ENCODE measurements at places on chromosomes 1 and 21. TPM values are rescaled to one million over a fixed set of nuclear protein-coding genes. Genes with fewer than 3 reads are reported as not detected.

- H3K4me1 ChIP-seq, result peaks cover 19% of the 10 kb centered on the region
- no peak overlapping the region for H3K27ac ChIP-seq
- no peak overlapping the region for H3K4me3 ChIP-seq
- no peak for DNase-seq
- no peaks in the 10 kb centered on the region for H3K27me3 ChIP-seq
- no peaks in the 10 kb centered on the region for H3K36me3 ChIP-seq
Measured at GRCh38 chr1:39269349-39269748, 64.9 kb downstream of the MACF1 start.

Gene F3
- 1.0 TPM for total RNA-seq

Gene PROK1
- total RNA-seq, result not detected

Gene PERM1
- not detected for total RNA-seq

DNA sequence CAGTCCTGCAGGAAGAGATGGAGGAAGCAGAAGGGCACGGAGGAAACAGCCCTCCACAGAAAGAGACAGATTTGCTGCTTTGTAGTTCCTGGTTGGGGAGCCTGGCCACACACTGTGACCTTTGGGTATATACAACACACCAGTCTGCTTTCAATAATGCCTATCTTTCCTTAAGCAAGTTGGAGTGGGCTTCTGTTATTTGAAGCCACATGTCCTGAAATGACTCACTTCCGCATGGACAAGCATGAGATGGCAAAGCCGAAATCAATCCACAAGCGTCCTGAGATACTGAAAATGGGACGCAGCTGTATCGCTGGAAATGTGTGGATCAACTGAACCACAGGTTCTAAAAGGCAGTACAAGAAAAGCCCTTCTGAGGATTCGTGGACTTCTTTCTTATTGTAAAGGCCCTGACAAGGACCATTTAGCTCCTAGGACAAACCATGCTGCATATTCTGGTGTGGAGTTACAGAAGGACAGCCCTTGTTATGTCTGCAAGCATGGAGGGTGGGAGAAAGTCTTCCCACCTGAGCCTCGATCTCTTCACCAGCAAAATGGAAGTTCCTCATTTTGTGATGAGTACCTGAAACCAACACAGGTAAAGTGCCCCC lies 22.7 kb upstream of the FHAD1 start:
- no peak overlapping the region for H3K27ac ChIP-seq
- H3K36me3 ChIP-seq, result no peaks in the 10 kb centered on the region
- no peak for DNase-seq
- peaks cover 7% of the 10 kb centered on the region for H3K27me3 ChIP-seq
- no peaks in the 10 kb centered on the region for H3K4me1 ChIP-seq

- H3K27ac ChIP-seq, result no peak overlapping the region
- no peaks in the 10 kb centered on the region for H3K27me3 ChIP-seq
- DNase-seq, result no peak
Measured at GRCh38 chr1:219902951-219903350, 25.4 kb downstream of the SLC30A10 start.

- H3K4me1 ChIP-seq, result no peaks in the 10 kb centered on the region
- H3K36me3 ChIP-seq, result no peaks in the 10 kb centered on the region
- no peak overlapping the region for H3K27ac ChIP-seq
- no peak for DNase-seq
- no peaks in the 10 kb centered on the region for H3K27me3 ChIP-seq
- H3K4me3 ChIP-seq, result no peak overlapping the region
Measured at GRCh38 chr1:235397733-235398132, 30.5 kb downstream of the TBCE start.

GRCh38 chr1:234861761-234862160 lies 251.8 kb upstream of the IRF2BP2 start:
- H3K36me3 ChIP-seq, result no peaks in the 10 kb centered on the region
- peaks cover 4% of the 10 kb centered on the region for H3K4me1 ChIP-seq
- no peak for DNase-seq
- no peaks in the 10 kb centered on the region for H3K27me3 ChIP-seq
- no peak overlapping the region for H3K4me3 ChIP-seq

Gene COL16A1
- total RNA-seq, result 3.0 TPM

- H3K4me3 ChIP-seq, result no peak overlapping the region
- no peaks in the 10 kb centered on the region for H3K27me3 ChIP-seq
- H3K36me3 ChIP-seq, result no peaks in the 10 kb centered on the region
- H3K4me1 ChIP-seq, result no peaks in the 10 kb centered on the region
- no peak for DNase-seq
Measured at GRCh38 chr1:41509270-41509671, 24.8 kb upstream of the EDN2 start.

Gene CD101
- 2.0 TPM for total RNA-seq

Gene DDR2
- 6.4 TPM for total RNA-seq

DNA sequence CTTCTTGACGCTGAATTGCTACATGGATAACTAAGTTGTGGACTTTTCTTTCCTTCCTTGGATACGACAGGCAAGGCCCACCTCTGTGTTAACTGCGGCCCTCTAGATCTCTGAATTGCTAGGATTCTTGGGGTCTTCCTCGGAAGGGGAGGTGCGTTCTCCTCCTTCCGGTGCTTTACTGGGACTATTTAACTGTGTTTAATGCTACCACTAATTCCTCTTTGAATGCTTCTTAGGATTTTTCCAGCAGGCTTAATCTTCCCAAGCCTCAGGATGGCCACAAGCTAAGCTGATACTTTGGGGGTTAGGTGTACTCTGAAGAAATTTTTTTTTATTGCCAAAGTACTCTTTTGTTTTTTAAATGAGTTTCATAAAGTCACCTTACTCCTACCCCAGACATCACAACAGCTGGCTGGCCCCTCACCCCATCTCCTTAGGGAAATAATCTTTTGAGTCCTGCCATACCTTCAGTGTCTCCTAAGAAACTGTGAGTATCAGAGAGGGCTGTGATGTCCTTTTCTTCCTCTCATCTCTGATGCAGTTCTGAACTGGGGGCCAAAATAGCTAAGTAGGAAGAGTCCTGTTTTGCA lies 21.4 kb downstream of the KIRREL1 start:
- no peaks in the 10 kb centered on the region for H3K36me3 ChIP-seq
- no peaks in the 10 kb centered on the region for H3K4me1 ChIP-seq
- no peak for DNase-seq
- no peak overlapping the region for H3K27ac ChIP-seq

DNA sequence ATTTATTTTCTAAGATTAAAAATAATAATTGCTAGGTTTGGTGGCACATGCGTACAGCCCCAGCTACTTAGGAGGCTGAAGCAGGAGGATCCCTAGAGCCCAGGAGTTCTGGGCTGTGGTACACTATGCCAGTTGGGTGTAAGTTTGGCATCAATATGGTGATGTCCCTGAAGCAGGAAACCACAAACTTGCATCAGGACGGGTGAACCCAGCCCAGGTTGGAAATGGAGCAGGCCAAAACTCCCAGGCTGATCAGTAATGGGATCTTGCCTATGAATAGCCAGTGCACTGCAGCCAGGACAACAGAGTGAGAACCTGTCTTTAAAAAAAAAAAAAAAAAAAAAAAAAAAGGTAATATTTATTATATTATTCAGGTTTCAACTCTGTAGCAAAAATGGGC lies 92.4 kb upstream of the PGD start:
- H3K4me3 ChIP-seq, result no peak overlapping the region
- no peak overlapping the region for H3K27ac ChIP-seq
- no peak for DNase-seq
- no peaks in the 10 kb centered on the region for H3K27me3 ChIP-seq
- peaks cover 17% of the 10 kb centered on the region for H3K36me3 ChIP-seq
- H3K4me1 ChIP-seq, result no peaks in the 10 kb centered on the region

DNA sequence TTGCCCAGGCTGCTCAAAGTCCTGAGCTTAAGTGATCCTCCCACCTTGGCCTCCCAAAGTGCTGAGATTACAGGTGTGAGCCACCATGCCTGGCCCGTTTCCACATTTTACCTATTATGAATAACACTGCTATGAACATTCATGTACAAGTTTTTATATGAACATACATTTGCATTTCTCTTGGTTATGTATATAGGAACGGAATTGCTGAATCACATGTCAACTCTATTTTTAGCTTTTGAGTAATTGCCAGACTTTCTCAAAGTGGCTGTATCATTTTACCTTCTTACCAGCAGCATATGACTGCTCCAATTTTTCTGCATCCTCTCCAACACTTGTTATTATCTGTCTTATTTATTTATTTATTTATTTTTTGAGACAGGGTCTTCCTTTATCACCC lies 2.7 kb downstream of the SPATA21 start:
- no peaks in the 10 kb centered on the region for H3K36me3 ChIP-seq
- no peak for DNase-seq
- no peak overlapping the region for H3K27ac ChIP-seq
- no peaks in the 10 kb centered on the region for H3K27me3 ChIP-seq

Gene KCNE2
- total RNA-seq, result not detected

Gene EPHA8
- not detected for total RNA-seq

- no peaks in the 10 kb centered on the region for H3K4me1 ChIP-seq
- H3K27ac ChIP-seq, result no peak overlapping the region
- no peak overlapping the region for H3K4me3 ChIP-seq
- H3K36me3 ChIP-seq, result no peaks in the 10 kb centered on the region
- DNase-seq, result no peak
Measured at GRCh38 chr1:232398823-232399222, 231.1 kb downstream of the SIPA1L2 start.

Gene ACBD6
- 16.1 TPM for total RNA-seq

GRCh38 chr1:157173900-157174410 lies 35.8 kb upstream of the ETV3 start:
- no peak for DNase-seq
- H3K4me1 ChIP-seq, result no peaks in the 10 kb centered on the region
- no peak overlapping the region for H3K4me3 ChIP-seq
- no peaks in the 10 kb centered on the region for H3K27me3 ChIP-seq

DNA sequence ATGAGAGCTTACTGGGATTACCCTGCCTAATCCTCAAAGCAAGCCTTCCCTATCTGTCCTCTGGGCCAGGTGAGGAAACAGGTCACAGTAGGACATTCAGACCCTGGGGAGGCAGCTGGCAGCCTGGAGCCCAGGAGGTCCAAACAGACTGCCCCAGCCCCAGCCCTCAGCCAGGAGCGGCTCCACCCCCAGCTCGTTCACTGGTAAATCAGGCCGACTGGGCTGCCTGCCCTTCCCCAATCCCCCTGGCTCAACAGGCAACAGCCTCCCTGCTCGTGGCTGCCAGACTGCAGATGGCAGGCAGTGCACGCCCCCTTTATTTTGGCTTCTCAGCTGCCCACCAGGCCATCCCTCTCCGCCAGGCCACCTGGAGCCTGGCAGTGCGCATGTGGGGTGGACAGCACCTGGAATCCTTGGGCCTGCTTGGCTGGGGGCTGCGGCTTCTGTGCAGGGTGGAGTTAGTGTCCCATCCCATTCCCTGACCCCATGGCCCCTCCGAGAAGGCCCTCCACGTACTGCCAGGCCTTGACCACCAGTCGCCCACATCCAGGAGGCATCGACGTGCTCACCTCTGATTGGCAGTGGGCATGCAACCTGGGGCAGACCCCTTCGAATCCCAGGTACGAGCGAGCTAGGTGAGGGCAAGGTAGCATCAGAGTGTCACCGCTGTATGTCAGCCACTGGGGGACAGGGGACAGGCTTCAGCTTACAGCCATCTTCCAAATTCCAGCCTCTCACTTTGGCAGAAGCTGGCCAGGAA lies 11.2 kb upstream of the ZNF670 start:
- no peak for DNase-seq
- no peaks in the 10 kb centered on the region for H3K4me1 ChIP-seq
- no peak overlapping the region for H3K27ac ChIP-seq
- H3K36me3 ChIP-seq, result no peaks in the 10 kb centered on the region

Gene OR6K6
- not detected for total RNA-seq

DNA sequence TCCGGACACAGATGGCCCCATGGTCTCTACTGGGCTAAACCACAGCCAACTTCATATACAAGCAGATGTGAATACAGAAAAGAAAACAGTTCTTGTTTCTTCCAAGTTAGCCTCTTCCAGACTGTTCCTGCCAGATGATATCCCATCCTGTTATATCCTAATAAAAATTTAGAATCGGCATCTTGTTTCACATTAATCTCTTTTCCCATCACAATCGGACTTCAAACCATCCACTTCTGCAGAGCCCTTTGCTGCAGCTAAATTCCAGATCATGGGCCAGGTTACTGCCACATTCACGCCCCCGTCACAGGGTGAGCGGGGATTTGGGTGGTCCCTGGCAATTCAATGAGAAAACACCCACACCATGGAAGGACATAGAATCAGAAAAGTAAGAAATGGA lies 57.2 kb downstream of the NPHP4 start:
- H3K4me3 ChIP-seq, result no peak overlapping the region
- H3K27ac ChIP-seq, result no peak overlapping the region
- H3K4me1 ChIP-seq, result no peaks in the 10 kb centered on the region

Gene NR5A2
- total RNA-seq, result 37.5 TPM

- no peaks in the 10 kb centered on the region for H3K27me3 ChIP-seq
- peak; percentile 61 for DNase-seq
- peaks cover 16% of the 10 kb centered on the region for H3K4me1 ChIP-seq
- no peak overlapping the region for H3K4me3 ChIP-seq
Measured at GRCh38 chr1:109134423-109134822, 20.5 kb downstream of the ELAPOR1 start.

Gene CRP
- 103 TPM for total RNA-seq

Gene WASF2
- 15.1 TPM for total RNA-seq

DNA sequence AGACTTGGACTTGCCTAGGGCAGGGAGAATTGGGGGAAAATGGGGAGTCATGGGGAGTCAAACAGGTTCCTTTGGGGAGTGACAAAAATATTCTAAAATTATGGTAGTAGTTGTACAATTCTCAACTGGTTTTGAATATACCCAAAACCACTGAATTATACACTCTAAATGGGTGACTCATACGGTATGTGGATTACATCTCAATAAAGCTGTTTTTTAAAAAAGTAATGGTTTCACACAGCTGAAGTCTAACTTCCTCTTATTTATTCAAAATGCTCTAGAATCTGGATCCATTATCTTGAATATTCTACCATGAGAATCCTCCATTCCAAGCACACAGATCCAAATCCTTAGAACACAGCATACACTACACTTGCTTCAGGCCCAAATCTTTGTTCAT lies 11.1 kb downstream of the EIF4G3 start:
- H3K27me3 ChIP-seq, result no peaks in the 10 kb centered on the region
- H3K4me3 ChIP-seq, result no peak overlapping the region

- no peaks in the 10 kb centered on the region for H3K36me3 ChIP-seq
- no peaks in the 10 kb centered on the region for H3K4me1 ChIP-seq
- no peak overlapping the region for H3K27ac ChIP-seq
Measured at GRCh38 chr1:27122652-27123051, 32.3 kb downstream of the SLC9A1 start.

Gene TRABD2B
- total RNA-seq, result 2.6 TPM

Gene FCN3
- total RNA-seq, result 146 TPM

Data from liver (tissue), 10 donors.